H9 (cell line): ENCODE measurements at places on chromosomes 7 and 10. TPM values are rescaled to one million over a fixed set of nuclear protein-coding genes. Genes with fewer than 3 reads are reported as not detected.
A peak's percentile ranks its signal among the peaks of the same experiment; 100 is the strongest.

Gene SMO
- 66.8 and 70.0 TPM in 2 replicates for total RNA-seq

Gene KNDC1
- total RNA-seq = 13.7 and 15.7 TPM in 2 replicates

Gene RNF133
- total RNA-seq = 0.20 and 0.31 TPM in 2 replicates

DNA sequence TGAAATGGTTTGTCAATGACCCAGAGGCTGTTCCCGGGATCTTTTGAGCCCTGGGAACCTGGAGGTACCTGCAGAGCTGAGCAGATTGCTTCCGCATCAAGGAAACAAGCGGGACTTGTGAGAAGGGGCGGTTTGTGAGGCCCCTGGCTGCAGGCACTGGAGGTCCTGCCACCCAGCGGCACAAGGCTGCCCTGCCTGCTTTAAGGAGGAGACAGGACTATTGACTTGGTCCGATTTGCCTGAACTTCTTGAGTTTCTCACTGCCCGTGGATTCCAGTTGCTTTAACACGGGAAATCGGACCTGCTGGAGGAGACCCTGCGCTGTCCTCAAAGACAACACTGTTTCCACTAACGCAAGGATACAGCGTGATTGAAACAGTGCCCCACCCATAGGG lies 130.1 kb downstream of the DNAJB6 start:
- no peaks in the 10 kb centered on the region for H3K4me1 ChIP-seq
- peak; percentile 50 for DNase-seq
- H3K27me3 ChIP-seq = no peaks in the 10 kb centered on the region
- H3K4me3 ChIP-seq = no peak overlapping the region
- no peaks in the 10 kb centered on the region for H3K36me3 ChIP-seq

DNA sequence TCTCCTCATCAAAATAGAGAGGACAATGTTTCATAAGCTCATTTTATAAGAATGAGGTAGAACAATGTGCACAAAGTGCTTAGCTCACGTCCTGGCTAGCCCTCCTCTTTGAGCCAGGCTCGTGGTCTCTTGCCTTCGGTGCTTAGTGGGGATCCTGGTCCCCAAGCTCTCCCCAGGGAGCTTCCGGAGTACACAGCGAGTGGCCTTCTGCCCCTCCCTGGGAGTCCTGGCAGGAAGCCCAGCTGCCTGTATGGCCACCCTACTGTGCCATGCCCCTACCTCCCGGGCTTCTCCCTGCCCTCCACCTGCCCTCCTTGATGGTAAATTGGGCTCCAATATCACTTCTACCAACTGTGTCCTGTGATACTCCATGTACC lies 868 bp downstream of the MYO1G start:
- no peak overlapping the region for H3K4me3 ChIP-seq
- no peaks in the 10 kb centered on the region for H3K4me1 ChIP-seq
- DNase-seq = no peak
- no peak overlapping the region for H3K27ac ChIP-seq
- peaks cover 44% of the 10 kb centered on the region for H3K36me3 ChIP-seq

DNA sequence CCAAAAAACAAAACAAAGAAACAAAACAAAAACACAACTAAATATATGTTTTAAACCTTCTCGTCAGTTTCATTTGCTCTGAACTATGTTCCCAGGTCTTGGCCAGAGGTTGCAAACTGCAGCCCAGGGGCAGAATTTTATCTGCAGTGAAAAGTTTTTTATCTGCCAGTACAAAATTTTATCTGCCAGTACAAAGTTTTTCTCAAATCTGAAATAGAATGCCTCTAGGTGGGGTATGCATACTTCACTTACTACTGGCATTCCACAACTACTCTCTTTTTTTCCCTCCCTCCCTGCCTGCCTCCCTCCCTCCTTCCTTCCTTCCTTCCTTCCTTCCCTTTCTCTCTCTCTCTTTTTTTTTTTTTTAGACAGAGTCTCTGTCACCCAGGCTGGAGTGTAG lies 9.4 kb upstream of the CLDN3 start:
- no peak overlapping the region for H3K27ac ChIP-seq
- H3K27me3 ChIP-seq = no peaks in the 10 kb centered on the region
- no peaks in the 10 kb centered on the region; the same call in 2 of the 3 replicates for H3K36me3 ChIP-seq
- H3K4me3 ChIP-seq = no peak overlapping the region
